ENCODE measurements at places on chromosomes 12 and 14.

- DNase-seq, result no peak
Measured at GRCh38 chr14:91889477-91890211, 22.3 kb upstream of the TC2N start.

- DNase-seq, result no peak
Measured at GRCh38 chr12:14946162-14946561, 7.8 kb upstream of the ERP27 start.

DNA sequence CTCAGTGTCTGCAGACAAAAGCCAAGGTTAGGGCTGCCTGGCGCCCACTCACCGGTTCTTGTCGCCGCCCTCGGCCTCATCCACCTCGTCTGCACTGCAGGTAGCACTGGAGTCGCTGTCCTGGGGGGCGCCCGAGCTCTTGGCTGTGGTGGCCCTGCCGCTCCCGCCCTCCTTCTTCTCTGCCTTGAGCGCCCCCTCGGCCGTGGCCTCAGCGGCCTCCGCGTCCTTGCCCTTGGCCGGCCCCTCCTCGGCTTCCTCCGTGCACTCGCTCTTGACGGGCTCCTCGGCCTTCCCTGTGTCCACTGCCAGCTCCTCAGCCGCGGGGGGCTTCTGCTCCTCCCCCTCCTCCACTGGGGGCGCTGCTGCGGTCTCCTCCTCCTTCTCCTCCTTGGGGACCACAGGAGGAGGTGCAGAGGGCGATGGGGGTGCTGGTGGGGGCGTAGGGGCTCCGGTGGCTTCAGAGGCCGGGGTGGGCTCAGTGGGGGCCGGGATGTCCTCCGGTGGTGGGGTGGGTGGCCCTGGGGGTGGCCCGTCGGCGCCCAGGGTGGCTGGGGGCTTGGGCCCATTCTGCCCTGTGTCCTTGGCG, 77.2 kb downstream of the RFLNA start:
- DNase-seq, result no peak

DNA sequence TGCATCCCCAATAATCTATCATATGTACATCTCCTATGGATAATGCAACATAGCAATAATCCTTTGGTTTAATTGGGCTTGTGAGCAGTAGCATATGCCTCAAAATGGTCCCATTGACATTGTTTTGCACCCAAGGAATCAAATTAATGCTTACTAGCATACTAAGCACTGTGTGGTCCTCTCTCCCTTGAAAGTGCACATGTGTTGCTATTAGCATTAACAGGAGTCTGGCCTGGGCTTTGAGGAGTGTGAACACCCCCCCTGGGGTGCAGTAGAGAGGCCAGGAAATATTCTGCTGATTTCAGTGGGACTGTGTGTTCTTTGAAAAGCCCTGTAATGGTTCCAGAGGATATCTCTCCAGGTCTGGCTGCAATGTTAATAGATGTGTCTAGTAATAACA, 1148.4 kb downstream of the VRK1 start:
- no peak for DNase-seq

- no peak for DNase-seq
Measured at GRCh38 chr12:12180575-12180974, 86.3 kb downstream of the LRP6 start.

- no peak for DNase-seq
Measured at GRCh38 chr12:75704664-75705063, 193.3 kb upstream of the KRR1 start.

DNA sequence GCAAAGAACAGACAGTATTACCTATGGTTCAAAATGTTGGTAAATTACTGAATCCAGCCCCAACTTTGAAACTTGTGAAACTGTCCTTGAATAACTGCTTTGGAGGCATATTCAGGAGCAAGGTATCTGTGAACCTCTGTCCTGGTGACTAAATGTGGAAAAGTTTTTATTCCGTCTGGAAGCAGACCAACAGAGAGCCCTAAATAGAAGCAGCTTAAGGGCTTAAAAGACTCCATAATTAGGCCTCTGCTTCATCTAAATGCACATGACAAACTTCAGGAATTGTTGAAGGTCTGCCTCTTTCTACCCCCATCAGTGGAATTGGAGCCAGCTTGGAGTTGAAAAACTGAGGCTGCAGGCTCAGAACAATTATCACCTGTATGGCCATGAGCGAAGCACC, 276.5 kb downstream of the KCNH5 start:
- no peak for DNase-seq
